ENCODE measurements at places on chromosomes 2 and 18. TPM values are rescaled to one million over a fixed set of nuclear protein-coding genes. Genes with fewer than 3 reads are reported as not detected.
A peak's percentile ranks its signal among the peaks of the same experiment; 100 is the strongest.

- DNase-seq, result no peak
These were observed 133.4 kb downstream of the ZNF407 start for GRCh38 chr18:74731097-74731496.

BBS5 gene
- 6.6 TPM for total RNA-seq

LYG2 gene
- total RNA-seq, result not detected

GRCh38 chr2:8626572-8626971 lies 55.3 kb upstream of the ID2 start:
- DNase-seq, result no peak

ADRA2B gene
- 2.8 TPM for total RNA-seq

- DNase-seq, result peak; percentile 97
These were observed at the start of gene RAD51AP2 for GRCh38 chr2:17518212-17519154. Gene RAD51AP2, minus strand, starts transcription at chr2:17518440. Its CDS starts 25 bp downstream, at chr2:17518415.

DNA sequence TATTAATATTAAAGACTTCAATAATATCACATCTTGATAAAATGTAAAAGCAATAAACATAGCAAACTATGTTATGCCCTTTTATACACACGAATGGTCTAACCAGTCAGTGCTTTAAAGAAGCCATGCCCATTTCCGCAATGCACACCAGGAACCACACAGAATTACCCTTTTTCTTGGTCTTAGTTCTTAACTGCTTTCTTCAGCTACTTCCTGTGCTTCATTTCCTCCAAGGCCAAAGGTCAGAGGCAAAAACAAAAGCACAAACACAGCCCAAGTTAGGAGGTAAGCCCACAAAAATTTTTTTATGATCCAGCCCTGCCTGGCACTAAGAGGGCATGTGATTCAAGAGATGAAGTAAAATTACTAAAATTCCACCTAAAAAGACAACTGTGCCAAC lies 267.2 kb downstream of the FBXO15 start:
- DNase-seq, result no peak

DNA sequence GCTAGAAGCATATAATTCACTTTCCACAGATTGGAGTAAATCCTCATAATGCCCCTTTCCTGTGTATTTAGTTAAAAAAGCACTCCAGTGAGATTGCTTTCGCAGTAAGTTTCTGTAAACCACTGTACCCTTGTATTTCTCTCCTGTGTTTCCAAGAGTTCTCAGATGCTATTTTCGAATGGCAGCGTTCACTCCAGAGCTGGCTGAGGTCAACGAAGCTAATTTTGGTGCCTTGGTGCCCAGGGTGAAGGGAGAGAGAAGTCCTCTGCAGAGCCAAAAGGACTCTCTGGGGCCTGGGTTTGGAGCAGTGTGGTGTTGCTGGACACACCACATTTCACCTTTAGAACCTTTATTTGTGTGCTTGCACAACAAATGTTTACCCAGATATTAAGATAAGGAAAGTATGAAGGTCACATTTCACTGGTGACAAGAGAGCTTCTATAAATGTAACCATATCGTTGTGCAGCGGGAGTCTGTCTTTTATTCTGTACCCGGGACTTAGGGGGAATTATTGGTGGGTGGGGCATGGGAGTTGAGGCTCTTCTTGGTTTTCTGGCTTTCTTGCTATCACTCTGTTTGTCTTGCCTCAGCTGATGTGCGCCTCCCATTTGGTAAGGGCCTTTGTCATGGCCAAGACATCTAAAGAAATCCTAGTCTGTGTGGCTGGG lies 9.9 kb downstream of the EPAS1 start:
- DNase-seq, result no peak

DNA sequence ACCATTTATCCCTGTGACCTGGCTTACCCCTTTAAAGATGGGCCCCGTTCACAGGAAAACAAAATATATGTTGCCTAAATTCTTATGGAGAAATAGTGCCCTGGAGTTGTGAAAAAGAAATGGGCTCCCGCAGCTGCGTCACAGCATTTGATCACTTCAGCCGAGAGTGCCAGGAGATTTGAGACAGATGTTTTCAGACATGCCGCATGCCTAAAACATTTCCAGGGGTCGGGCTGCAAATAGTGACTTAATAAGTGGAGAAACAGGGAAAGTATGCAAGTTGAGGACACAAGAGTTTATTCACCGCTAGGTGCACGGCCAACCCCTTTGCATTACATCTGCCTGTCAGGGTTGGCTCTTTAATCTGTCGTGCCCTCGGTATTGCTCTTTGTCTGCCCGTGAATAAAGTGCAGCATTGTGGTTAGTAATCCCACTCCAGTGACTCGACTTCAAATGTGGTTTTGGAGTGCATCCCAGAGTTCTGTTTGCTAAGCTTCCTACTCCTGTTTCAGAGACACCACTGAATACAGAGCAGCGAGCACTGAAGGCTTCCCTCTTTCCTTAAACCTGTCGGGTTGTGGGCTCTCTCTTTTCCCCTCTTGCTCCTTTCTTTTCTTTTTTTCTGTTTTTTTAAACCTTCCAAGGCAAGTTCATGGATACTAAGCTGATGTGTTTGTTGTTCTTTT lies 187.5 kb downstream of the LTBP1 start:
- peak; percentile 93 for DNase-seq
